ENCODE measurements at places on chromosomes 7 and 10.

DNA sequence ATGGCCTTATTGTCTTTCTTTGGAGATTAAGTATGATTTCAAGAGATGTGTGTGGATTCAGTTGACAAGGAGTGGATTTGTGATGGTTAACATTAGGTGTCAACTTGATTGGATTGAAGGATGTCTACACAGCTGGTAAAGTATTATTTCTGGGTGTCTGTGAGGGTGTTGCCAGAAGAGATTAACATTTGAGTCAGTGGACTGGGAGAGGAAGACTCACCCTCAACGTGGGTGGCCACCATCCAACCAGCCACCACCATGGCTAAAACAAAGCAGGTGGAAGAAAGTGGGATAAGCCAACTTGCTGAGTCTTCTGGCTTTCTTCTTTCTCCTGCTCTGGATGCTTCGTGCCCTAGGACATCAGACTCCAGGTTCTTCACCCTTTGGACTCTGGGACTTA is 76.1 kb downstream of the GPR37 start:
- DNase-seq: no peak

- no peak for DNase-seq
These were observed 283.8 kb upstream of the C7orf33 start for GRCh38 chr7:148306759-148307158.

DNA sequence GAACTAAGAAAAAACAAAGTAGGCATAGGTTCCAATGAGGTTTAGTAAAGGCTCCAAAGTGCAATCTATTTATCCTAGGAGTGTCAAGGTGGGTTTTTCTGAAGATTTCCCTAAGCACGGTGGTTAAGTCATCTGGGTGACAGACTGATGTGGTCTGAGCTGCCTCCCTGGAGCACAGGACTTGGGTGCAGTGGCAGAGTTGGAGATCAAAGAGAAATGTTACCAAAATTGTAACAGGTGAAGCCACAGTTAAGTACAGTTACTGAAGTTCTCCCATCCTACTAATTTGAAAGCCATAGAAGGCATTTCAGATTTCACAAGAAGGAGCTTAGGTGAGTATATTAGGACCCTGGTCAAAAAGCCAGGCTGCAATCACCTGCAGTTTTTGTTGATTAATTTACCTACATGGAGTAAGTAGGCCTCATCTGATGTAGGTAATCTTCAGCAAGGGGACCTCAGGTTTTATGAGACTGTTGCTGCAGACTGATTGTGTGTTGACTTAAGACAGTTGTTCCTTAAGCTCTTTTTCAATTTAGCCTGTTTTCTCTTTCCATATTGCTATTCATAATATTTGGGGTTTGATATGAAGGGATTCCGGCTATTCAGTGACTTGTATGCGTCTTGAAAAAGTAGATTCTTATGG is 3.0 kb downstream of the DLX6 start:
- no peak for DNase-seq

GRCh38 chr10:94738588-94738987 is 23.9 kb upstream of the CYP2C19 start:
- no peak for DNase-seq

GRCh38 chr7:70047891-70048448 is 449.7 kb downstream of the AUTS2 start:
- DNase-seq: no peak

DNA sequence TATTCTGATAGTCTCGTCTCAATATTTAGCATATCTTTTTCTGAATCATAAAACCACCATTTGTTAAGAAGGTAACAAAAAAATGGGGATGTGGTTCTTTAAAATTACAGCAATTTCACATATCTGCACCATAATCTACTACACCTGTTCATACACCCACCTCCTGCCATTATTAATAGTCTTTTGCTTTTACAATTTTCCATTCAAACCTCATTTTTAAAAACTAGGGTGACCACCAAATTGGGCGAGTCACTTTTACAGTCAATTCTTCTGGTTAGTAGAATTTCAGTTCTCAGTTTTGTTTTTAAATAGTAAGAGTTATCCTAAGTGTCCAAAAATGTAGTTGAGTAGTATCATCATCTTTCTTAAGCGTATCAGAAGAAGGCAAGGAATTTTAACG is 48.4 kb upstream of the GSAP start:
- DNase-seq: no peak

DNA sequence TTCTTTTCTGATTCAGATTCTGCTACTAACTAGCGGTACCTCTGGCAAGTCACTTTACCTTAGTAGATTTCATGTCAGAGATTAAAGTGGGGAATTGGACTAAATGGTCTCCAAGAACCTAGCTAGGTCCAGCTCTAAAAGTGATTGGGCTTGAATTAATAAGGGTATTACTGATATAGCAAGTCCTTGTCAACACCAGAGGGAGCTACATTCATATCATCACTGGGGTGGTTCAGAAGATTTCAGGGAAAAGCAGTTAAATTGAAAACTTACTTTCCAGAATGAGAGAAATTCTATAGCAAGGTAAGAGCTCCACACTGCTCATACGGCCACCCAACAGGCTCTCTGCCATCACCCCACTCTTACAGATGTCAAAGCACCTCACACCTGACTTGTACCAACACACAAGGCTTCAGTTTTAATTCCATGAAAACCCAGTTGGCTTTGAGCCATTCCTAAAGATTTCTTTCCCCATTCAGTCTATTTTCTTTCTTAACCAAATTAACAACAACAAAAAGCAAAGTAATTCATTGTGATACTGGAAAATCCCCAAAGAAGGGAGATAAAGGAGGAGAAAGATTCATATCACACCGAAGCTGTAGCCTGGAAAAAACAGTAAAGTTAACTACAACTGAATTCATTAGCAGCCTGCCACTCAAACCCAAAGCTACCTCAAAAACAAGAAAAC is 38.0 kb upstream of the SPOCK2 start:
- DNase-seq: no peak

- DNase-seq: no peak
These were observed 34.4 kb upstream of the PBLD start for GRCh38 chr10:68367121-68367520.

- no peak for DNase-seq
These were observed 54.0 kb upstream of the KCNIP2 start for GRCh38 chr10:101897633-101898032.

All from upper lobe of right lung (tissue), 1 donor.